Osteoblast (primary cell): ENCODE measurements at places on chromosomes 11 and 22. TPM values are rescaled to one million over a fixed set of nuclear protein-coding genes. Genes with fewer than 3 reads are reported as not detected.

DNA sequence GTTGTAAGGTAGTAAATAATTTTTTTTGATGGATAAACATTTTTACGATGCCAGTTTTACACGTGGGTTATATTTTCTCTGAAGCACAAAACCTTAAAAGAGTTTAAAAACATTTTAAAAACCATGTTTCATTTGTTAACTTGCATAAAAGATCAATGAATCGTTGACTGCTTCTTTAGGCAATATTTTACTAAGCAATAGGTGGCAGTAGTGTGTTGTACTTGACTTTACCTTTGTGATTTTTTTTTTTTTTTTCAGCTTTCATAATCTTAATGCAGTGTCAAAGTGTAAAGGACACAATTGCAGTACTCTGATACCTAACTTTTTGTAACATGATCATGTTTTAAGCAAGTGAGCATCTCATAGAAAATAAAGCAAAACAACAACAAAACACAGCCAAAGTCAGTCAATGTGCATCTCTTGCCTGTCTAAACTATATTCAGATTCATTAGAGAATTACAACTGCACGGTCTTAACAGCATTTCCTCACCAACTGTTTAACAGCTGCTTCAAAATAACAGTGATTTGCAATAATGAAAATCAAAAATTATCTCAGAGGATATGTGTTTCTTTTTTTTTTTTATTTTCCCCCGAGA lies 27.7 kb downstream of the DNAJC24 start:
- H3K4me1 ChIP-seq: no peaks in the 10 kb centered on the region
- no peak overlapping the region for H3K27ac ChIP-seq
- no peak for DNase-seq
- H3K4me3 ChIP-seq: no peak overlapping the region
- no peaks in the 10 kb centered on the region for H3K36me3 ChIP-seq

DNA sequence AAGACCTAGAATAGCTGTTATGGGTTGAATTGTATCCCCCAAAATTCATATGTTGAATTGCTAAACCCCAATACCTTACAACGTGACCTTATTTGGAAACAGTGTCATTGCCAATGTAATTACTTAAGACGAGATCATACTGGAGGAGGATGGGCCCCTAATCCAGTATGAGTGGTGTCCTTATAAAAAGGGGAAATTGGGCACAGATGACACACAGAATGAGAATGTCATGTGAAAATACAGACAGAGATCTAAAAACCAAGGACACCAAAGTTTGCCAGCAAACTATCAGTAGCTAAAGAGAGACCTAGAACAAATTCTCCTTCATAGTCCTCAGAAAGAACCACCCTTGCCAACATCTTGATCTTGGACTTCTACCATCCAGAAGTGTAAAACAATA lies 127.7 kb downstream of the ATXN10 start:
- DNase-seq: no peak
- no peak overlapping the region for H3K4me3 ChIP-seq
- no peaks in the 10 kb centered on the region for H3K27me3 ChIP-seq
- H3K4me1 ChIP-seq: peaks cover 4% of the 10 kb centered on the region
- H3K27ac ChIP-seq: no peak overlapping the region

UBASH3B gene
- 9.1 and 21.4 TPM in 2 replicates for total RNA-seq

DNA sequence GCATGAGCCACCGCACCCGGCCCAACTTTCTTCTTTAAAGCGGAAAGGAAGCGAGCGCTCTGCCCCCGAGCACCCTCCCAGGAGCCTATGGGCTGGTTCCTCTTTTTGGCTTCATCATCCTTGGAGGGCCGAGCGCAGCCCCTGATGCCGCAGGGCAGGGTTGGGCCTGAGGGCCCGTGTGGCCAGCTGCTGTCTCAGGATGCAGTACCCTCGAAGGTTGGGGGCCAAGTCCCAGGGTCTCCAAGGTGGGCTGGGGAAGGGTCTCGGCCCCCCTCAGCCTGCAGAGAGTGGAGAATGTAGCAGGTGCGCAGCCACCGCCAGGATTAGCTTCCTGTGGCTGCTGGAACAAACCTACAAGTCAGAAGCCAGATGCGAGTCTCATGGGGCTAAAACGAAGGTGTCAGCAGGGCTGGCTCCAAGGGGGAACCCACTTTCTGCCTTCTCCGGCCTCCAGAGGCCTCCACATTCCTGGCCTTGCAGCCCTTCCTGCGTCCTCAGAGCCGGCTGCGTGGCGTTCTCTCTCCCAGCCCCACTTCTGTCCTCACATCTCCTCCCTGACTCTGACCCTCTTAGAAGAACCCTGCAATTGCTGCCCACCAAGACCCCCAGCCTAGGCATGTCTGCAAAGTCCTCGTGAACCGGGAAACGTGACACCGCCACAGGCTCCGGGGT lies 2.9 kb downstream of the PANX2 start:
- DNase-seq: peak; percentile 90
- no peak overlapping the region for H3K4me3 ChIP-seq

GRCh38 chr11:28835317-28835716 lies 727.1 kb downstream of the METTL15 start:
- H3K4me3 ChIP-seq: no peak overlapping the region
- H3K4me1 ChIP-seq: peaks cover 50% of the 10 kb centered on the region
- no peaks in the 10 kb centered on the region for H3K27me3 ChIP-seq
- H3K36me3 ChIP-seq: no peaks in the 10 kb centered on the region
- DNase-seq: no peak

PATE2 gene
- 0.29 and 0.36 TPM in 2 replicates for total RNA-seq
